ENCODE measurements at places on chromosomes 5 and 9.

DNA sequence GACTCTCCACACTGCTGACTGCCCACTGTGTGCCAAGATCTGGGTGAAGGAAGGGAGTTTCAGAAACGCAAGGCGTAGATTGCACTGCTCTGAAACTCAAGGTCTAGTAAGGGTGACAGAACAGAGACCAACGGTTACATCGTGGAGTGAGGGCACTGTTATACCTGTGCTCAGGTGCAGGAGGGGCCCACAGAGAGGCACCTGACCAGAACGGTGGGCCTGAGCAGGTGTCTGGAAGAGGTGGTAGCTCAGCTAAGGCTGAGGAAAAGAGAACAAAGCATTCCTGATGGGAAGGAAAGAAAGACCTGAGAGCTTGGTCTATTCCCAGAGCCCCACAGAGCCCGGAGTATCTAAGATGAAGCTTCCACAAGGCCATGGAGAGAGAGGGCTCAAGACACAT lies 267.2 kb downstream of the MED10 start:
- no peak for DNase-seq

DNA sequence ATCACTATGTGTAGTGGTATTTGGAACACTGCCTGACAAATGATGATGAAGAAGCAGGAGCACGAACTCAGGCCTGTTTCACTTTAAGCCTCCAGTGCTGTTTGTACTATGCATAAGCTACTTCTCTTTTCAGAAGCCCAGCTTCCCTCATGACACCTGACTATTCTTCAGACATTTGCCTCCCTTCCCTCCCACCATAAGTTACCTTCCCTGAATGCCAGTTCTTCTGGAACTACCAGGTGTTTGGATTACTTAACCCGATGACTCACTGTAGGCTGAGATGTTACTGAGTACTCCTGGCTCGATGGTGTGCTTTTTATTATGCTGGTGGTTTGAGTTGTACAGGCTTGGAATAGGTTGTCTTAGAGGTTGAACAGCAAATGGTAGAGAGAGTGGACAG lies 180.0 kb downstream of the SPATA31D1 start:
- DNase-seq = no peak

GRCh38 chr5:18761801-18762200 lies 1127.5 kb downstream of the TAF11L14 start:
- no peak for DNase-seq

- no peak for DNase-seq
These were observed 3.8 kb downstream of the PRDM12 start for GRCh38 chr9:130668196-130668595.

GRCh38 chr5:91830361-91830953 lies 447.3 kb upstream of the ARRDC3 start:
- no peak for DNase-seq

- DNase-seq = no peak
These were observed 18.4 kb upstream of the HEMGN start for GRCh38 chr9:97956331-97956730.

DNA sequence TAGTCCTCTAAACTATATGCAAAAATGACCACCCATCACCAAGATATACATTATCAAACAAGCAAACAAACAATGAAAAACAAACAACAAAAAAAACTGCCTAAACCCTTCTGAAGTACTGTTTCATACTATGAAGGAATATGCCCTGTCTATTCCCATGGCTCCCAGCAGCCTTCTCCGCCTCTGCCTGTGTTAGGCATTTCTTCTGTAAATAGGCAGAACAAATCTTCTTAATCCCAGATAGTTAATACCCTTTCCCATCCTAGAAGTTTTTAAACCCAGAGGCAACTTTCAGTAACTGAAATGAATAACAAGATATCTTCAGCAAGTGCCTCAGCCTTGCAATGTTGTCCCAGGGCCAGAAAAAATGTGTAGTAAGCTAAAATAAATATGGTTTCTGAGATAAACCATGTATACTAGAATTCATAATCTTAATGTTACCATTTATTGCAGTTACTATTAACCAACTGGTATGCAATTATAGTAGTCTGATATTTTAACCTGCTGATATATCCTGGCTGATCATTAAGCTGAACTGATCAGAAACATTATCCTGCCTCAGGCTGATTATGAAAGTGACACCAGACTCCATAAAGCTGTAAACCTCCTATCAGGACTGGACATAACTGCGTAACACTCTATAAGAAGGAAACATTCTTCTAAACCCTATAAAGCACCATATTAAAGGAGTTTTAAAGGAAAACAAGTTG lies 68.5 kb downstream of the ANKRD31 start:
- no peak for DNase-seq

- no peak for DNase-seq
These were observed 3.1 kb upstream of the AHRR start for GRCh38 chr5:318341-318897.

DNA sequence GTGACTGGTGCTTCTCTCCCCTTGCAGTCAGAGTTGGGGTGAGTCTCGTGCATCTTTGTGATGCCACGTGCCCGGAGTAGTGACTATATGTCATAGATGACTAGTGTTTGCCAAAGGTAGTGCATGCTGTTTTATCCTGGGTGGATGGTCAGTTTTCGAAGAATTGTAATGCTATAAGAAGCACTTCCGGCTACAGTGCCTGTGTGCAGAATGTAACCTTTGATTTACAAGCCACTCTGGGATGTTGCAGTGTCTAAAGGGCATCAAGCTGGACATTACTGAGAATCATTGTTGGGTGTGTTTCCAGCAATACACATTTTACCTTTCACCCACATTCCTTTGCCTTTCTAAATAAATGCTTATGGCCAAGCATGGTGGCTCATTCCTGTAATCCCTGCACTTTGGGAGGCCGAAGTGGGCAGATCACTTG lies 16.7 kb downstream of the MVB12B start:
- no peak for DNase-seq

DNA sequence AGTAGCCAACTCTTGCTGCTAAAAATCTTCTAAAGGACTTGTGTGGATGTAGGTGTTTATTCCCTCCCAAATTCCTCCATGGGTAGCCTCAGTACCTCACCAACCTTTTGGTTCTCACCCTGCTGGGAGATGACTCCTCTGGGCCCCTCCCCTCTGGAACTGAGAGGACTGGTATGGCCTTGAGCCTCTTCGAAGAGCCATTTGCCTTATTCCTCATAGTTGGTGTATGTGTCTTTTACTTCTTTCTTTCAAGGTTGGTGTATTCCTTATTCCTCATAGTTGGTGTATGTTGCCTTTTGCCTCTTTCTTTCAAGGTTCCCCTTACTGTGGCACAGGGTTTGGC lies 48.3 kb downstream of the GNAQ start:
- DNase-seq = no peak

GRCh38 chr5:174895360-174895759 lies 171.0 kb downstream of the MSX2 start:
- no peak for DNase-seq

DNA sequence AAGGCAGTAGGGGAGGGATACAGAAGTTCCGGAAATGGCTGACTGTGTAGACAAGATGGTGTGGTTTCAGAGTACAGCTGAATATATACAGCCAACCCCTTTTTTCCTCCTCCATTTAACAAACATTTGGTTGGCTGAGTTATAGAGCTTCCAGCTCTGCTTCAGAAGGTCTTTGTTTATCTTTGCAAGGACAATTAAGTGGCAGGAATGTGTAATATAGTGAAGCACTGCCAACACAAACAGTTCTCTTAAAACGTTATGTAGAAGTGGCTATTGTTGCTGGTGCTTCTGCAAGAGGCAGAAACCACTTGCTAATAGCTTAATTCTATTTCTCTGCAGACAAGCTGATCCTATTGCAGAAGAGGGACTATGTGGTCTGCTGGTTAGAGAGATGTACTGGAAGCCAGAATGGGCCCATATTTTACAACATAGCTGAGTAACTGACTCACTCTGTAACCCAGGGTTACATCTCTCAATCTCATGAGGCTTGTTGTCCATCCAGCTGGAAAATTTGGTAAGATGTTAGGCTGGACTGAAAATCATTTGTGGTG lies 62.7 kb upstream of the OSMR start:
- DNase-seq = no peak

DNA sequence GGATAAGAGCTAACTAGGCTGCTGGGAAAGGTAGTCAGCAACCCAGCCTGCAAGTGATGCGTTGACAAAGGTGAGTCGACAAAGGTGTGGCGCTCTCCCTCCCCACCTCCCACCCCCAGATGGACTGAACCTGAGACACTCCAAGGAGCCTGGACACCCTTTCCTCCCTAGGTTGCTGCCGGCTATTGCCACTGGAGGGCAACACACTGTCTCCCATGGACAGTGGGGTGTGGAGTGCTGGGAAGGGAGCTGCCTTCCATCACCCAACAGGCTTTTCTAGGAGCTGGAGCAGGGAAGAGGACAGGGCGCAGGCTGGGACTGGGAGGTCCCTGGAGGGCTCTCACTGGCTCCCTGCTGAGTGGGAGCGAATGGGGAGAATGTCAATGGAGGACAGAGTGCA lies 75.4 kb upstream of the ARAP3 start:
- no peak for DNase-seq

DNA sequence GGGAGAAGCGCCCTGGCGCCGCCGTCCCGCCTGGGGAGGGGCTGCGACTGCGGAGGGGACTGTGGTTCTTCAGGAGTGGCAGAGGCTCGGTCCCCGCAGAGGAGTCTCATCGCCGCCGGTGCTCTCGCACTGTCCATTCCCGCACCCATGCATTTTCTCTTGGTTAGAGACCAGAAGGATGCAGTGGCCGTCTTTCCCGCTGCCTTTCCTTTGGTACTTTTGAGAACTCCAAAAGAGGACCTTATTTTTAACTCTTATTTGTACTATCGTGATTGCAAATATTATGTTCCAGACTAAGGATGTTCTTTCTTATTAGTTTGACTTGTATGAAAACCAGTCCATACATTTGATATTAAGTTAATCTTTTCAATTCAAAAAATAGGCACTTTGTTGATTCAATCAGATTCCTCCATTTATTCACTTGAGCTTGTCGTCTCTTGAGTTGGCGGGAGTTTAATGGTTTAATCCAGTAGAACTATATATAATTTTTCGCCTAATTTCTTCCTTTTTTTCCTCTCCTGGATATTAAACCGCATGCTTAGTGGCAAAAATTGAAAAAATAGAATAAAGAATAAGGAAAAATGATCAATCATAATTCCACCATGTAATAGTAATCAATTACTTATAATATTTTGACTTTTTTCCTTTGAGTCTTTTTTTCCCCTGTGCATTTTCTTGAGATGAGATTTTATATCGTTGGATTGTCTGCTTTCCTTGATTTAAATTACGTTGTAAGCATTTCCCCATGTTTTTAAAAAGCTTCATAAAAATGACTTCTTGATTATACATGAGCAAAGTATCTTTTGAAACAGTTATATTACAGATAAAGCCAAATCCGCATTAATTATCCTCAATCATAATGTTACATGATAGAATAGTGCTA lies 861 bp downstream of the ZFYVE16 start:
- no peak for DNase-seq

DNA sequence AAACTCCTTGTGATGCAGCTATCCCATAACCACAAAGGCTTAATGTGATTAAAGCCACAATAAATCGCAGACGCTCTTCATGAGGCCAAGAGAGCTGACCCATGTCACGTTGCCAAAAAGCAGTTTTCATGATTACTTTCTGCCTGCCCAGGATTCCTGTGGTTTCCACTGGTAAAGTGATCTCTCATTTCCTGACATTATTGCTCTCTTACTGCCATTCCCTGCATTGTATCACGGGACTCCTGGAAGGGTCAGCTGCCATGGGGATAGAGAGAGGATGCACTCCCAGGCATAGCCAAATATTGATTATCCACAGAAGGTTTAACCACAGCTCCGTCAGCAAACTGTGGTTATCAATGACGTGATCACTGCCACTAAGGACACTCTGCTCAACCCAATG lies 103.8 kb upstream of the SLC1A3 start:
- DNase-seq = no peak

DNA sequence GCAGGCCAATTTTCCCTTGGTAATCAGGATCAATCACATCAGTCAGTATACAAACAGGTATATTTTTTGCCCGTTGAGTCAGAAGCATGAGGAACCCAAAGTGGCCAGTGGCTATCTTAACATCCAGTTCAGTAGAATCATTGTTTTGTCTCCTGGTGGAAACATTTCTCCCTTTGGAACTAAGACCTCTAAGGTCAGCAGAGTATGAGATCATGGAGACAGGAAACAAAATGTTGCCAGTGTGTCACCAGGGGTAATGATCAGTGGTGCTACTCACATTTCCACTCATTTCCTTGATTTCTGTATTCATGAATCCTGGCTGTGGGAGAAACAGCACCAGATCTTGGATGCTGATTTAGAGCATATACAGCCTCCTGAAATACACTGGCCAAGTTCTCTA lies 553.0 kb downstream of the CSNK1G3 start:
- DNase-seq = no peak

GRCh38 chr9:5863092-5863746 lies 27.5 kb upstream of the MLANA start:
- no peak for DNase-seq

DNA sequence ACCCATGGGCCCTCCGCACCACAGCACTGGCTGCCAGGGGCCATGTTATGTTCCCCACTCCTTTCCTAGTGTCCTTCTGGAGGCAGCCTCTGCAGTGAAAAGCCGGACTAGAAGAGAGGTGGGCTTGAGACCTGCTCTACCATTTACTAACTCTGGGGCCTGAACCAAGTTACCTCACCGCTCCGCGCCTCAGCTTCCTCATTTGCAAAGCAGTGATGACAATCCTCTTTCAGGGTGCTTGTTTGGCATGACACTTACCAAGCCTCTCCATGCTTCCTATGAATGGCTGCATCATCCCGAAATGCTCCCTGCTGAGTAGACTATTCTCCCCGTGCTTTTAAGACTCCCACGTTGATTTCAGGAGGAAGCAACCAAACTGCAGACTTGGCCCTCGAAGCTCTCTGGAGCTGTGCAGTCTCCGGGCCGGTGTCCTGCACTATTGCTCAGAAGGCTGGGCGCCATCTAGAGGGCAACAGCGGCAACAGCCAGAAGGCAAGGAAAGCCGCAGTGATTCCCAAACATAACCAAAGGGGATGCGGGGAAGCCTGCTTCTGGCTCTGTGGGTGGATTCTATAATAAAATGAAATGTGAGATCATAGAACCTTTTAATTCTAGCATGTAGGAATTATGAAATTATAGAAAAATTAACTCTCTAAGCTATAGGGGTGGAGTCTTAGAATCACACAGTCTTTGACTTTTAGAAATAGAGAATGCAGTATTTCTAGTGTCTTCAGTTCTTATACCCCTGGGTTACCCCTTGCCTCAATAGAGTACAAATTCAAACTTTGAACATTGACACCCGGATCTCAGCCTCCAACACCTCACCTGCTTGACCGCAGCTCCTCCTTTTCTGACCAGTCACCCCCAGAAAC lies 599.8 kb upstream of the BRINP1 start:
- DNase-seq = peak; percentile 29

DNA sequence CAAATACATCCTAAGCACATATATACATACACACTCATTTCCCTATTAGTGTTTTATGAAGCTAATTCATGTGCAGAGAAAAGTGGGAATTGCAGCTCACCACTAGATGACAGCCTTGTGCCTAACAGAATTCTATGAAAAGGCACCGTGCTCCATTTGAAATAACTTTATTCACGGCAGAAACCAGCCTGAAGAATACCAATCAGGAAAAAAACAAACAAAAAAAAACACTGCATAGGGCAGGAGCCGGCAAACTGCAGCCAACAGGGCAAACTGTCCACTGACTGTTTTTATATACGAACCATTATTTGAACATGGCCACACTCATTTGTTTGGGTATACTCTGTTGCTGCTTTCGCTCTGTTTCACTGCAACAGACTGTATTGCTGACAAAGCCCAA lies 33.6 kb downstream of the ERMP1 start:
- DNase-seq = no peak

GRCh38 chr5:104763216-104763615 lies 1200.6 kb upstream of the NUDT12 start:
- no peak for DNase-seq

Data from activated naive CD8-positive, alpha-beta T cell treated with anti-CD3 and anti-CD28 coated beads for 36 hours (primary cell).